Right atrium auricular region (tissue), 2 donors: ENCODE measurements at places on chromosomes 3 and 15.

GRCh38 chr15:99406716-99407487 is 155.6 kb downstream of the LRRC28 start:
- H3K36me3 ChIP-seq = no peaks in the 10 kb centered on the region
- DNase-seq = peak; percentile 56
- no peaks in the 10 kb centered on the region for H3K27me3 ChIP-seq
- H3K4me3 ChIP-seq = no peak overlapping the region
- no peak overlapping the region for H3K27ac ChIP-seq

DNA sequence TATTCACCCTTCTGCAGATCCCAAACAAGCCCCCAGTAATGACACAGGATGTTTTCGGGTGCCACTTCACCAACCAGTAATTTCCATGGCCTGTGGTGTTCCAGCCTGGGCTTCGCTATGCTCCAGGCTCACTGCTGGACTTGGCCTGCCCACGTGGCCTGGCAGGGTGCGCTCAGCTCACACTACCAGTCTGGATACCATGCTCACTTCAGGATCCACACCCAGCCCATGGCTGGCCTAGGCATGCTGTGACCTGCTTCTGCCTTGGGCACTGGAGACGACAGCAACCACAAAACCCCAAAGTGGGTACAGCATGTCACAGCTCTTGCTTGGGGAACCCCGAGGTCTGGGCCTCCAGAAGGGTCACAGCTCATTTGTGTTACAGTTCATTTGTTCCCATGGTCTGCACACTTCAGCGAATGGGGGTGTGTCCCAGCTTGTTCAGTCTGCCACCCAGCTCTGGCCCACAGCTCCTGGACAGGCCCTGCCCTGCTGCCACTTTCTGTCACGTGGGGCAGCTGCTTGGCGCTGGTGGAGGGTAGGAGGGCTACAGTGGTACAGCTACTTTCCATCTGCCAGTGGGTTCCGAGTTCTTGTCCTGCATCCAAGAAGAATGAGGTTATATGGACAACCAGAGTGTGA is 650.8 kb downstream of the MCTP2 start:
- no peak overlapping the region for H3K27ac ChIP-seq
- no peaks in the 10 kb centered on the region for H3K36me3 ChIP-seq
- no peaks in the 10 kb centered on the region for H3K27me3 ChIP-seq
- DNase-seq = no peak
- H3K4me1 ChIP-seq = no peaks in the 10 kb centered on the region

GRCh38 chr3:185789891-185790830 is 34.7 kb downstream of the IGF2BP2 start:
- no peaks in the 10 kb centered on the region for H3K4me1 ChIP-seq
- no peaks in the 10 kb centered on the region for H3K27me3 ChIP-seq
- no peak overlapping the region for H3K4me3 ChIP-seq
- no peak for DNase-seq

DNA sequence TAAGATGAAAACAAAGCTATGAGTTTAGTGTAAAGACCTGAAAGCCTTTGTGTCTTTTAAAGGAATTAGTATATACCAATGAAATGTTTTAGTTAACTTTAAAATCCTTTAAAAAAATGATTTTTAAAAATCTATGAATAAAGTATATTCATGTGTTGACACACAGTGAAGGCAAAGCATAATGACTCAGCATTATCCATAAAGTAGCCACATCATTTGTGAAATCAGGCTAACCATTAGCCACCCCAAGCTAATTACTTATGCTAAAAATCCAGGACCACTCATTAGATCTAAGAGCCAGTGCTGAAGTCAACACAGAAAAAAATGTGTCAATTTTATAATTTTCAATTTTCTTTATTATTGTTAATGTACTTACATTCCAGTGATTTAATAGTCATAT is 310.2 kb downstream of the TBC1D5 start:
- H3K4me1 ChIP-seq = no peaks in the 10 kb centered on the region
- no peak overlapping the region for H3K27ac ChIP-seq
- no peaks in the 10 kb centered on the region for H3K27me3 ChIP-seq
- H3K4me3 ChIP-seq = no peak overlapping the region

DNA sequence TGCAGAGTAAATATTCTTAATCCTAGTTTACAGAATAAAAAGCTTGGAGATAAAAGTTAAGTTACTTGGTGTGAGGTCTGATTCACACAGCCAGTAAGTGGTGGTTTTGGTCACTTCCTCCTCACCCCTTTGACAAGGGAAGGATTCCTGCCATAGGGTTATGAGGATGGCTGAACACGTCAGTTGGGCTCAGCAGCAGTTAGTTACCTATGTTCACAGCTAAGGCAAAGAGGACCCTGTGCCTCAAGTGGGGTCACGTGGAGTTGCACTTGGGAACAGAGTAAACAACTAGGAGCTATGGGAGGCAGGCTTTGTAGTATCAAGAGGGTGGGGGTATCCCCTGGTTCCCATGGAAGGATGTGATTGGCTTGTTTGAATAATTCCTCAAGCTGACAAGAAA is 232.2 kb downstream of the UBE2E2 start:
- no peak for DNase-seq
- no peaks in the 10 kb centered on the region for H3K27me3 ChIP-seq
- no peak overlapping the region for H3K4me3 ChIP-seq
- no peaks in the 10 kb centered on the region for H3K36me3 ChIP-seq
- H3K4me1 ChIP-seq = no peaks in the 10 kb centered on the region
